ENCODE measurements at places on chromosomes 7 and 10.

DNA sequence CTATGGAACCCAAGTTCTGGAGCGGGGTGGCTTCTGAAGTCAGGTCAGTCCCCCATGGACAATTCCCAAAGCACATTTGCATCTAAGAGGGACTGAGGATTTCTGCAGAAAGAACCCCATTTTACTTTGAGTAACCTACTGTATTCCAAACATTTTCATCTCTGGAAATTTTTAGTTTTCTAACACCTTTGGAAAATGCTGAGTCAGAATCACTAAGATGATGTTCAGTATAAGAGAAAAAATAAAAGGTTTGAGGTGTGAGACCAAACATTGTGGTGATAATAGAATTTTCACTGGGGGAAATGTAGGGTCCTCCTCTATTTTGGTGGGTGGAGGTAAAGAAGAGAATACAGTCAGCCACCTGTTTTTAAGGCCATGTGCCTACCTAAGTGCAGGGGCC lies 227.1 kb downstream of the LRMDA start:
- DNase-seq, result no peak

DNA sequence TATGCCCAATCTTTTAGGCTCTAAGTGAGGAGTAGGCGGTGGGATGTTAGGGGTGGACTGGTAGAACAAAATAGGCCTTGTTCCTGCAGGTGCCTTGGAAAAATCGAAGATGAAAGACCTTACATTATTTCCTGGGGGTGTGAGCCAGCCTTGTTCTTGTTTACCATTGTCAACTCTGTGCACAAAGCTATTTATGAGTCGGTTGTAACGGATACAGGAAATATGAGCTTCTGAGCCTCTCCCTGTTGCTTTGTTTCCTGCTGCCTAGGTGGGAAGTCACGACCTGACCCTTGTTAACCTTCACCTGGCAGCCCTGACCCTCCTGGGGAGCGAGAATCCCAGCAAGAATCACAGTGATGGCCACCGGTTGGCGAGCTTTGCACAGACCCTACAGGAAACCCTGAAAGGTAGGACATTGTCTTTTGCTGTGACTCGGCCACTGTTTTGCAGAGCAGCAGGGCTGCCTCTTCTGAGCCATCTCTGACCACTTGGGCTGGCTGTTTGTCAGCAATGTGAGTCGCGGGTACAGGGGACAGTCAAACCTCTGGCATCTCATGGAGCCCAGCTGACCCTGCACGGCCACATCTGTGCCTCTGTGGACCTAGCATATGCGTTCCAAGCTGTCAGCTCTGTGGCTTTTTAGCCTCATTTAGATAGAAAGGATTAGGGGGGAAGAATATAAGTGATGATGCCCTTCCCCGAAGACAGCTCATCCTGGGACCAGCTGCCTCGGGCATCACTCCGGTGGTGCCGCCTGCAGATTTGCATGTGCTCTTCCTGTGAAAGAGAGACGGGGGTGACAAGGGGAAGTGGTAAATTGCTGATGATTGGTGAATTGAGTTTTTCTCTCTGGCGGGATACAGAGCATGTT lies 102.1 kb upstream of the ANLN start:
- peak; percentile 83 for DNase-seq

- no peak for DNase-seq
Observed at GRCh38 chr10:111872591-111872990, 311.0 kb downstream of the GPAM start.

DNA sequence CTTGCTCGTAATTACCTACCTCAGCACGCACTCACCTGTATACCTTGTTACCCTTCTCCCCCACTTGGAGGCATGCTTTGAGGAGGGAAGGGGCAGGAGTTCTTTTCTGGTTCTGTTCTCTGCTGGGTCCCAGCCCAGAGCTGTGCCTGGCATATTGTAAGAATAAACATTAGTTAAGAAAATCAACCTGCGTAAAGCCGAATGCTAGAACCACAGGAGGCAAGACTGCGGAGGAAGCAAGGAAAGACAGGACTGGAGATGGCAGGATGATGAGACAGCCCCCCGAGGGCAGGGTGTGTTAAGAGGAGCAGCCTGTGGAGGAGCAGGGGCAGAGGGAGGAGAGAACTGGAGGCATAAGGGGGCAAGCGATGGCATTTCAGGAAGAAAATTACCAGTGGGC lies 9.5 kb downstream of the C10orf53 start:
- DNase-seq, result no peak

DNA sequence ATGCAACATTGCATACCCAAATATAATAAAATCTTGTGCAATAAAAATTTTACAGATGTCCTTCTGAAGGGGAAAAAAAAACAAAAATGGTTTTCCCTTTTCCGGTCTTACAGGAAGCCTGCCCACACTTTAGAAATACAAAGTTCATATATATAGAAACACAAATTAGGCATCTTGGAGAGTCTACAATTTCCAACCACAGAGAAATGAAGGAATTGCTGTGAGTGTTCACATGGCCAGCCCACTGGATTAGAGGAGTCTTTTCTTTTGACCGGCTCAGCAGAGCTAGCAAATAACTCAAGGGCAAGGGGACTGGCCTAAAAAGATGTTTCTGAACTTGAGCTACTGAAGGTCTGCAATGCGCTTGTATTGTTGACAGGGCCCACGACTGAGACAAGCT lies 92.4 kb downstream of the GLI3 start:
- DNase-seq, result no peak

- no peak for DNase-seq
Observed at GRCh38 chr10:20166096-20166675, 350.0 kb downstream of the PLXDC2 start.

DNA sequence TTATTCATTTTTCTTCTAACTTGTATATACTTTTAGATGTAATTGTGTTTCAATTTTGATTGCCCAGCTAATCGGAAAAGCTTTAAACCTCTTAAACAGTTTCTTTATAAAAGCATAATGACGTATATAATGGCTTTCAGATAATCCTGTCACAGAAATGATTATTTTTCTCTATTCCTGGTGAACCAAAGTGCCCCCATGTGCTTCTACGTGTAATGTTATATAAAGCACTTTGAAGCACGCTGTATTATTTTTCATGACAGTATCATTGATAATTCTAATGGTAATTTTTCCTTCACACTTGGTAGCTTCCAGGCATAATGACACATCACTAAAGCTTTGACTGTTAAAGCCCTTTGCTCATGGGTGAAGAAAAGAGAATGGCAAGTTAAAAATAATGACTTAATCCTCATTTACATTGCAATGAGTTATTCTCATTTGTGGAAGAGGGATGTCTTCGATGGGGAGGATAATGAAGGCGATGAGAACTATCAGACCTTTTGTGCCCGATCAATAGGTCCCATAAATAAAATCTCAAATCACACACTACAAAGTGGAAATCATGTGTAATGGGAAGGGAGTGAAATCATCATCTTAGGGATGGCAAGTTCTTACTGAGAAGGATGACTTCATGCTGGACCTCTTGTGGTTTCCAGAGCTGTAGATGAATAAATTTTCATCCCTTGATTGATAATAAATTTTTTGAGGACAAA lies 460.1 kb downstream of the DPP6 start:
- DNase-seq, result no peak
